ENCODE measurements at places on chromosomes 3 and 15.

DNA sequence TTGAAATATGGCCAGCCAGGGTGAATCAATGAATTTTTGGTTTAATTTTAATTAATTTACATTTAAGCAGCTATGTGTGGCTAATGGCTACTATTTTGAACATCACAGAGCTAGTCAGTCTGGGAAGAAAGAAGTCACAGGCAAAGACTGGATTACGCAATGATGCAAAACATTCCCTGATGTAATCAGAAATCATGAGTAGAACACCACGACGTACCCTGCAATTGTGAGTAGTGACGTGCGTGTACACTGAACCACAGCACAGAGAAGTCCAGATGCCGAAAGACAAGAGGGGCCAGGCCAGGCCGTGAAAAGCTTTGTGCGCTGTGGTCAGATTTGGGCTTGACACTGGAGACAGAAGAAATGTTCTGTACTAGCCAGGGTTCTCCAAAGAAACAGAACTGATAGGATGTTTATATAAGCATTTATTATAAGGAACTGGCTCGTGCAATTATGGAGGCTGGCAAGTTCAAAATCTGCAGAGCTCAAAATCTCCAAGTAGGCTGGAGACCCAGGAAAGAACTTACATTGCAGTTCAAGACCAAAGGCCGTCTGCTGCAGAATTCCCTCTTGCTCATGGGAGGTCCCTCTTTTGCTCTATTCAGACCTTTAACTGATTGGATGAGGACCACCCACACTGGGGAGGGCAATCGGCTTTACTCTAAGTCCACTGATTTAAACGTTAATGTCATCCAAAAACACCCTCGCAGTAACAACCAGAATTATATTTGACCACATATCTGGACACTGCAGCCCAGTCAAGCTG is 44.6 kb downstream of the SH3BP5 start:
- no peak for DNase-seq

DNA sequence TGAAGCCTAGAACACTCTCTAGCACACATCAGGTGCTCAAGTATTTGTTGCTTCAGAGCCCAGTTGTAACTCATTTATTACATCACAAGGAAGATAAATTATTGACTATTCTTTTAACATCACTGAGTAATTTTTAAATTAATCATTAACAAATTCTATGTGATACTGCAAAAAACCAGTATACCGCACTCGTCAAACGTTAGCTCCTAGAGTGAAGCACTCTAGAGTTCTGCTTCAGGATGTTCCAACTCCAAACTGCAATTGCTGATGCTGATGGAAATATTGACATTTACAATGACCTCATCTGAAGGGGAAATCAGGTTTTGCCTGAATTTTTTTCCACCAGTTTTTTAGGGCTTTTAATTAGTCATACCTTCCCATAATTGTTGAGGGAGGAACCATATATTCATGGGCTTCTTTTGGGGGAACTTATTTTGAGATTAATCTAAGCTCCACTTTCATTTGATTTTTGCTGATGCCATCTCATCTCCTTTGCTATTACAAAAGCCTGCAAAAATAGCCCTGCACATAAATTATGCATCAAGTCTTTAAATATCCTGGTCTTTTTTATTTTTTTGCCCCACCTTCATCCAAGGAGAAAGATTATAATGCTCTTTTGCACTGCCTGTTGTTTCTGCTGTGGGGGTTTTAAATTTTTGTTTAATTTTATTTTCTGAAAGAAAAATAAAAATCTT is 123.0 kb upstream of the STAC start:
- no peak for DNase-seq

DNA sequence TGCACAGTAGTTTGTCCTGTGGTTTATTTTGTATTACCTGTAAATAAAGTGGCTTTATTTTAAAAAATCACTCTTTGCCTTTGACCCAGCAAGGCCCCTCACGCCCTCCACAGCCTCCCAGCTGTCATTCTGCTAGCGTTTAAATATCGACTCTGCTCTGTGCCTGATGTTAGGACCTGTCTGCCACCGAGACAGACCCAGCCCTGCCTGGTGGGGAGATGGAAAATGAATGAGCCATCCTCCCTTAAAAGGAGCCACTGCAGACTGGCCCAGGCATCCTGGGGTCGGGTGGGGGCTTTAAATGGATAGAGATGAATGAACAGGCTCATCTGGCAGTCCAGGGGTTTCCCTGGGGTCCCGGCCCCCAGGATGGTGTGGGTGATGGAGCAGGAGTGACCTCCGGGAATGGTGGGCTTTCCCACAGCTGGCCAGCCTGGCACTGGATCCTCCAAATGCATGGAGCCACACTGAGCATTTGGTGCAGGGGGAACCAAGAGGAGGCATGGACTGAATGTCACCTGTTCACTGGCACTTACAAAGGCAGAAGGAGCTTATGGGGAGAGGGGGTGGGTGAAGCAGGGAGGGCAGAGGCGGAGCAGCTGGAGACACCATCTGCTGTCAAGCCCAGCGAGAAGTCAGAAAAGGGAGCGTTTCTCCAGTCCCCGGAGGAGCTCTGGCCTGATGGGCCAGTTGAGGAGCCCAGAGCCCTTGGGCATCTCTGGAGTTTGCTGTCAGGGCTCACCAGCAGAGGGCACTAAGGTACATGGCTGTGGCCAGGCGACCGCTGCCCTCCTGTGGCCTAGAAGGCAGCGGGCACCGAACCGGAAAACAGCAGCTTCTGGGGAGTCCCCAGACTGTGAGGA is 11.9 kb downstream of the GRM2 start:
- DNase-seq = no peak

DNA sequence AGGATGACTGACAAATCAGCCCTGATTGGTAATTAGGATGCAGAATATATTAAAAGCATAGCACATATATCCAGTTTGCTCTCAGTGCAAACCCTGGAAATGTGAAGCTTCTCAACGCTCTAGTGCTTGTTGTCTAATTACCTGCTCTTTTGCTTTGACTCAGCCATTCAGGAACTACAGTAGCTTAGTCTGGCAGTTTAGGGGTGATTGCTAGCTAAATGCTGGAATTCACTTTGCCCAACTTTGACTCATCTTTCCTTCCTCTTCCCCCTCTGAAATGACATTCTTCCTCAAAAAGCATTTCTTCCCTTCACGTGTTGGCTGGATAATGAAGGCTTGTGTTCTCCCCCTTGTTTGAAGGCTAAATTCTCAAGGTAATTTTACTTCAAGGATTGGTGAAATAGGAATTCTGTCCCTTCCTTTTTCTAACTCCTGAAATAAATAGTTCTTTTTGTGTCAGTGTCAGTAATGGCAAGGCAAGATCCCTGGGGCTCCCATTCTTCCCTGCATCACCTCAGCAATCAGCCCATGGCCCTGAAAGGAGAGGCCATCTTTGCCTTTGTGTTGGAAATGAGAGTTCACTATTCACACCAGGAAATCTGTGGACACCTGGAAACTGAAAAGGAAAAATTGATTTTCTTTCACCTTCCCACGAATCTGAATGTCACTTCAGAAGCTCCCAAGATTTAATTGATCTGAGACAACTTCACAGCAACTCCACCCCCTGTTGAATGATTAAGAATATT is 103.6 kb downstream of the ECT2 start:
- DNase-seq = no peak

GRCh38 chr3:128932516-128933212 is 53.2 kb downstream of the ACAD9 start:
- no peak for DNase-seq

All from effector CD8-positive, alpha-beta T cell (primary cell).